Esophagus squamous epithelium (tissue), 5 donors: ENCODE measurements at places on chromosomes 7 and 10.

DNA sequence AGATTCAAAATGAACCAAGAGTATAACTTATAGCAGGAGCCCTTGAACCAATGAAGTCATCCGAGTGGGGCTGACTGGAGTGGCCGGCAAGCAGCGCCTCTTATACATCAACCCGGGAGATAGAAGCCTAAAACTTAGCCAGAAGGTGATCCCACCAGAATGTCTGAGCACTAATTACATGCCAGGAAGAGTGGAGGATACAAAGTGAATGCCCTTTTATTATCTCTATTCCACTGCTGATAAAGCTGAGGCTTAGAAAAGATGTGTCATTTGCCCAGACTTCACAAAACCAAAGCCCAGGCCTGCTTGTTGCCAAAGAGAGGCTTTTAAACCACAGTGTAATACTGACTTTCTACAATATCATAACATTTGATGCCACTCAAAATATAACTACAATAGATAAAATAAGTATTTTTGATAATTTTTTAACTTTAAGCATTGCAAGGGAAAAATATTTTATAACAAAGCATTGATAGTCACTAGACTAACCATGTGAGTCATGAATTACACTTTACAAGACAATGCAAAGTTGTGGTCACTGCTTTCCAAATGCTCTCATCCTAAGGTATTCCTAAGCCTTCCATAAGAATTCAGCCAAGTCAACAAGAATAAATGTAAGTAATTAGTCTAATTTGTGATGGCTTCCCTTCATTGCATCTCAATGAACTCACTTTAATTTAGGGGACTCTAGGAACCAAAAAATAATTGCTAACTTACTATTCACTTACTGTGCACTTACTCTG, 58.6 kb upstream of the ARID5B start:
- no peak for DNase-seq

GRCh38 chr10:63671317-63671937, 150.2 kb downstream of the REEP3 start:
- no peak for DNase-seq

DNA sequence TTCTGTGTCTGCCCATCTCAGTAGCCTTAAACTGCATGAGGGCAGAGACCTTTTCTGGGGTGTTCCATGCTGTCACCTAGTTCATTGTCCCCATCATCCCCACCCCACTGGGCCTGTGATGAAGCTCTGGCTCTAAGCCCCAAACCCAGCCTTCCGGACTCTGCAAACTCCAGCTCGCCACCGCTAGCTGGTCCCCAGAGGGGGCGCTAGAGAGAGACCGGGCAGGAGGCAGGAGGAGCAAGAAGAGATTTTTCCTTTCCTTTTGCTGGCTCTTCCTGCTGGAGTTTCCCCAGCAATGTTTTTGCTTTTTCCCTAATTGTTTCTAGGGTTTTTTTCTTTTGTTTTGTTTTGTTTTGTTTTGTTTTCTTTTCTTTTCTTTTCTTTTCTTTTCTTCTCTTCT, 234.4 kb downstream of the TEX36 start:
- no peak for DNase-seq

GRCh38 chr7:143479055-143479766, 1.5 kb downstream of the TAS2R41 start:
- no peak for DNase-seq

DNA sequence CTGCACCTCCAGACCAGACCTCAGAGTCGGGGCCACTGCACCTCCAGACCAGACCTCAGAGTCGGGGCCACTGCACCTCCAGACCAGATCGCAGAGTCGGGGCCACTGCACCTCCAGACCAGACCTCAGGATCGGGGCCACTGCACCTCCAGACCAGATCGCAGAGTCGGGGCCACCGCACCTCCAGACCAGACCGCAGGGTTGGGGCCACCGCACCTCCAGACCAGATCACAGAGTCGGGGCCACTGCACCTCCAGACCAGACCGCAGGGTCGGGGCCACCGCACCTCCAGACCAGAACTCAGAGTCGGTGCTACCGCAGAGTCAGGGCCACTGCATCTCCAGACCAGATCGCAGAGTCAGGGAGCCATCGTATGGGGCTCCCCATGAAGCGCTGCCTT, 105.9 kb downstream of the ACTR3B start:
- DNase-seq: no peak

DNA sequence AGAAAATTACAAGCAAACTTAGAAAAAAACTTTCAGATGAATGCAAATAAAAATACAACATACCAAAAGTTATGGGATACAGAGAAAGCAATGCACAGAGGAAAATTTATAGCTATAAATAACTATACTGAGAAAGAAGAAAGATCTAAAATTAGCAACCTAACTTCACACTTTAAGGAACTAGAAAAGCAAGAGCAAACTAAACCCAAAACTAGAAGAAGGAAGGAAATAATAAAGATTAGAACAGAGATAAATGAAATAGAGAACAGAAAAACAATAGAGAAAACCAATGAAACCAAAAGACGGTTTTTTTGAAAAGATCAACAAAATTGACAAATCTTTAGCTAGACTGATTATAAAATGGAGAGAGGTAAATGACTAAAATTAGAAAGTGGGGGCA, 9.6 kb upstream of the STRA8 start:
- DNase-seq: no peak

DNA sequence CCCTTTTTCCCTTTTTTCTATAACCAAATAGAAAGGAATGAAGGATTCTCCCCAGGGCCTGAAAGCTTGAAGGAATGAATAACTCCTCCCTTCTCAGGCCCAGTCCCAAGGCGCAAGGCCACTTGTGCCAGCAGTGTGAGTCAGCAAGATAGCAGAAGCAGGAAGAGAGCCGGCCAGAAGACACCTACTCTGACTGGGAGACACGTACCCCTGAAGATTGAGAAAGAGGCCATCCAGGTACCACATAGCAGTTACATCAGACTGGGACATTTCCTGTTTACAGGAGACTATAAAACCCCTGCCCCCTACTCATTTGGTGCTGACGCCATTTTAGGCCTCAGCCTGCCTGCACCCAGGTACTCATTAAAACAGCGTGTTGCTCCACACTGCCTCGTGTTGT, 65.5 kb downstream of the LRRC17 start:
- no peak for DNase-seq
